Cardiac muscle cell (in vitro differentiated cells and primary cell): ENCODE measurements at places on chromosomes 11 and 22. TPM values are rescaled to one million over a fixed set of nuclear protein-coding genes. Genes with fewer than 3 reads are reported as not detected.

KLHDC7B gene
- polyA plus RNA-seq = 0.45 TPM in 1 of 2 replicates, not detected in the other

TMEM45B gene
- 0.10 and 0.37 TPM in 2 replicates for polyA plus RNA-seq

CCDC88B gene
- polyA plus RNA-seq = 8.6 and 9.5 TPM in 2 replicates

CRYBB3 gene
- polyA plus RNA-seq = 0.21 and 0.55 TPM in 2 replicates

OR6Q1 gene
- polyA plus RNA-seq = not detected in 2 replicates

NPTXR gene
- polyA plus RNA-seq = 4.0 and 4.2 TPM in 2 replicates

FAM111A gene
- 1.5 and 5.3 TPM in 2 replicates for polyA plus RNA-seq
